ENCODE measurements at places on chromosomes 7 and 10.
A peak's percentile ranks its signal among the peaks of the same experiment; 100 is the strongest.

- no peak for DNase-seq
- peaks cover 99% of the 10 kb centered on the region for H3K36me3 ChIP-seq
- no peaks in the 10 kb centered on the region for H3K27me3 ChIP-seq
- H3K27ac ChIP-seq, result no peak overlapping the region
- no peaks in the 10 kb centered on the region for H3K4me1 ChIP-seq
These were observed 29.0 kb downstream of the PFKFB3 start for GRCh38 chr10:6231730-6232129.

DNA sequence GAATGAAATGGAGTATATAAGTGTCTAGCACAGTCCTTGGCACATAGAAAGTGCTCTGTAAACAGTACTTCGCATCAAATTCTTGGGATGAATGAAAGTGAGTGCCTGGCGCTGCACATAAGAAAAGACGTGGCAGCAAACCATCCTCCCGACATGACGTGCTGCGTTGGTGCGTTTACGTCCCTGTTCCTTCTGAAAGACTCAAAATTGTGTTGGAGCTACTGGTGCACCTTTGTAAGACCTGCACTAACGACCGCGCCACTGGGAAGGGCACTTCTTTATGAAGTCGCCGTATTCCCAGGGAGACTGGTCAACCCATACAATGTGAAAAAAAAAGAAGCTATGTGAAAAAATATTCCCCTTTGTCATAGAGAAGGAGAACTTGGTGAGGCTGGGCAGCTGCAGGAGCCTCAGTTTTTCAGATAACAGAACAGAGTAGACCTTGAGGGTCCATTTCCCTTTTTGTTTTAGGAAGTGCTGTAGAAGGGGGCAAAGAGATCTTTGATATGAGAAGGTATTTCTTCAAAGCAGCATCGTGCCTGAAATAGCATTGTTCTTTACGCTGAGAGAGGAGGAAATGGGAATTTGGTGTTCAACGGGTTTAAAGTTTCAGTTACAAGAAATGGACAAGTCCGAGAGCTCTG, 91.7 kb downstream of the PTPRE start:
- H3K27ac ChIP-seq, result no peak overlapping the region
- no peak for DNase-seq
- H3K4me1 ChIP-seq, result no peaks in the 10 kb centered on the region
- no peaks in the 10 kb centered on the region for H3K27me3 ChIP-seq

DNA sequence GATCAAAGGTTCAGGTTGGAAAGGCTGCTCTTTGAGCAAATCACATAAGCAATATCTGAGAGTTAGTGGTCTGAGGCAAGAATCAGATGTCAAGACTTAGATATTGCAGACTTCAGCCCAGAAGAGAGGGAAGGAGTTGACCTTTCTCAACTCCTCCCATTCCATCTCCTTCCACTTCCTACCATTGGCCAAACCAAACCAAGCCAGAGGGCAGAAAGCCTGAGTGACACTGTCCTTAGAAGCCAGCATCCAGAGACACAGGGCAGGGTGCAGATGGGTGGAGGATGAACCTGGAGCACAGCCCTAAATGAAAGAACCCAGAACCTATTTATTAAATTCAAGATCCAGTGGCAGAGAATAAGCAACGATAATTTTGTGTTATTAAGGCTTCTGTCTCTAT, 180.5 kb downstream of the HIBADH start:
- no peak for DNase-seq
- H3K27ac ChIP-seq, result no peak overlapping the region
- H3K36me3 ChIP-seq, result no peaks in the 10 kb centered on the region

- no peaks in the 10 kb centered on the region for H3K27me3 ChIP-seq
- DNase-seq, result no peak
- H3K27ac ChIP-seq, result no peak overlapping the region
These were observed 30.6 kb downstream of the FHIP2A start for GRCh38 chr10:114852197-114852596.

DNA sequence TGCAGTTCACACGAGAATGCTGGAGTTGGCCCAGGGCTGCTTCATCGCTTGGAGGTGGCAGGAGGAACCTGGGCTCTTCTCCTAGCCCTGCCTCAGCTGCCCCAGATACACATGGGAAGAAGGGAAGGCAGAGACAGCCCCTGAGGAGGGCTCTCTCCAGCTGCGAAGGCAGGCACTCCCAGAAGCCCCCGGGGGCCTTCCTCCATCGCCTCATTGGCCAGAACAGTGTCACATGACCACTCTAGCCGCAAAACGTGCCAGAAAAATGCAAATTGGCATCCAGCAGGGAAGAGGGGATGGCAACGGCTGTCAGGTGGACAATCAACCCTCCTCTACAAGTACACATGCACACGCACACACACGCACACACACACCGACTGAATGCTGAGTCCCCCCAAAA, 217.8 kb upstream of the FRMD4A start:
- no peak for DNase-seq
- H3K27ac ChIP-seq, result peak overlapping the region; percentile 90
- H3K36me3 ChIP-seq, result peaks cover 12% of the 10 kb centered on the region
- no peaks in the 10 kb centered on the region for H3K27me3 ChIP-seq
- H3K4me3 ChIP-seq, result no peak overlapping the region

GRCh38 chr7:146216396-146217041, 99.9 kb downstream of the CNTNAP2 start:
- H3K36me3 ChIP-seq, result no peaks in the 10 kb centered on the region
- no peak overlapping the region for H3K4me3 ChIP-seq

GRCh38 chr10:69317175-69317604, 38.9 kb downstream of the HK1 start:
- no peaks in the 10 kb centered on the region for H3K27me3 ChIP-seq
- peaks cover 44% of the 10 kb centered on the region for H3K4me1 ChIP-seq
- peak overlapping the region; percentile 26 for H3K27ac ChIP-seq
- peak; percentile 29 for DNase-seq

GRCh38 chr10:28533186-28533564, 257 bp downstream of the WAC start:
- H3K27ac ChIP-seq, result peak overlapping the region; percentile 99
- H3K4me3 ChIP-seq, result peak overlapping the region; percentile 81
- H3K27me3 ChIP-seq, result no peaks in the 10 kb centered on the region
- no peak for DNase-seq

DNA sequence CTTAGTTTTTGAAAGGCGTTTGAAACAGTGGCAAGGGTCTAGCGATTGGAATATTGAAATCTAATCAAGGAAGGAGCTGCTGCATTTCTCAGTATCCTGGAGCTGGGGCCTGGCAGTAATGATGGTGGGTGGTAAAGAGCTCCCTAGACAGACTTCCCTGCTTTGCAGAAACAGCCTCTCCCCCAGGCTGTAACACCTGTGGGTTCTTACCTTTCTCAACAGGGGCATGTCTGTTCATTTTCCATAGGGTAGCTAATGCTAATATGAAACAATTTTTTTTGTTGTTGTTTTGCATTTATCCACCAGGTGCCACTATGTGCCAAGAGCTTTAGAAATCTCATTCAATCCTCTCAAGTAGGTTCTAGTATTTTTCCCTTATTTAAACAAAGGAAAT, 345.5 kb downstream of the REEP3 start:
- H3K4me3 ChIP-seq, result no peak overlapping the region
- H3K4me1 ChIP-seq, result peaks cover 12% of the 10 kb centered on the region
- no peaks in the 10 kb centered on the region for H3K27me3 ChIP-seq
- no peak for DNase-seq
- no peak overlapping the region for H3K27ac ChIP-seq

DNA sequence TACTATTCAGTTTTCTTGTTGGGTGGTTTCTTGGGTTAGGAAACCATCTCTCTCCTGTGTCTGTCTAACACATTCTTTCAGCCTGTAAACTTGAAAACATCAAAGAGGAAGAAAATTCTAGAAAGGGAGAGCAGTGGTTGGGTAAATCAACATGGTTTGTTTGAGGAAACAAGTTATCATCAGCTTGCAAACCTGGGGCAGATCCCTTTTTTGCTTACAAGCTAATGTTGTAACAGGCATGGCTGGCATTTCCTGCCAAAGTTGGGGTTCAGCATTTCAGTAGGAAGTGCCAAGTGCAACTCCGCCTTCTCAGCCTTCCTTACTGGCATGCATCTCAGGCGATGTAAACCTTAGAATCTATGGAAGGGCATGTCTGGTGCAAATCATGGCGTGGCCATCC, 112.6 kb downstream of the EEPD1 start:
- peak; percentile 40 for DNase-seq
- peak overlapping the region; percentile 60 for H3K27ac ChIP-seq
- H3K27me3 ChIP-seq, result no peaks in the 10 kb centered on the region
- no peak overlapping the region for H3K4me3 ChIP-seq
- H3K4me1 ChIP-seq, result peaks cover 58% of the 10 kb centered on the region
- no peaks in the 10 kb centered on the region for H3K36me3 ChIP-seq

- H3K4me3 ChIP-seq, result no peak overlapping the region
- H3K4me1 ChIP-seq, result peaks cover 52% of the 10 kb centered on the region
- no peak for DNase-seq
- peak overlapping the region; percentile 52 for H3K27ac ChIP-seq
These were observed 119.6 kb downstream of the ZMIZ1 start for GRCh38 chr10:79188154-79188965.

- no peak for DNase-seq
- no peaks in the 10 kb centered on the region for H3K36me3 ChIP-seq
- no peaks in the 10 kb centered on the region for H3K4me1 ChIP-seq
- H3K27me3 ChIP-seq, result no peaks in the 10 kb centered on the region
- H3K27ac ChIP-seq, result no peak overlapping the region
These were observed 222.2 kb downstream of the NEBL start for GRCh38 chr10:20674926-20675325.

Data from stomach (tissue), 19 donors.